Activated B cell treated with CpG ODN at 0.5 μM for 24 hours (primary cell): ENCODE measurements at places on chromosomes 7 and 10. TPM values are rescaled to one million over a fixed set of nuclear protein-coding genes. Genes with fewer than 3 reads are reported as not detected.

Gene ITIH5
- not detected in 2 replicates for total RNA-seq

Gene LYZL1
- total RNA-seq: not detected in 2 replicates

Gene OR13A1
- 0.34 and 0.53 TPM in 2 replicates for total RNA-seq

Gene ARHGAP22
- 0.82 and 1.5 TPM in 2 replicates for total RNA-seq

Gene EVX1
- total RNA-seq: not detected in 2 replicates

Gene BICC1
- not detected in 2 replicates for total RNA-seq

Gene AOAH
- 1.4 and 2.4 TPM in 2 replicates for total RNA-seq

Gene INSYN2A
- total RNA-seq: not detected in 2 replicates

DNA sequence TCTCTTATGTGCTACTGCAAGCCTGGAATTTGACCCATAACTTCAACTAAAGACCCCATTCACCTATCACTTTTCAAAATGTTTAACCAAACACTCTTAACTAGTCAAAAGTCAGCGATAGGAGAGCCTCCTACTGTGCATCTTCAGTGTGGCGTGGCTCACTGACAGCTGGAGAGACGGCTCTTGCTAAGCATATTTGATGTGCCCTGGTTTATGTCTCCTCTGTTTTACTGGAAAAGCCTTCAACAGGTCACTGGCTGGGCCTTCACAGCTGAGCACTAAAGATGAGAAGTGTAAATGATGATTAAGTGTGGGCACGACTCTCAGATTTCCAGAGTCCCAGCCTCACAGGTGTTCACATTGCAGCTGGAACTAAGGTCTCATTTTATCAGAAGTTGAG is 472.1 kb downstream of the SEMA3D start:
- no peak overlapping the region for H3K27ac ChIP-seq
- no peak overlapping the region for H3K4me3 ChIP-seq
- H3K36me3 ChIP-seq: no peaks in the 10 kb centered on the region
- no peaks in the 10 kb centered on the region for H3K27me3 ChIP-seq
- no peak for DNase-seq
- no peaks in the 10 kb centered on the region for H3K4me1 ChIP-seq

DNA sequence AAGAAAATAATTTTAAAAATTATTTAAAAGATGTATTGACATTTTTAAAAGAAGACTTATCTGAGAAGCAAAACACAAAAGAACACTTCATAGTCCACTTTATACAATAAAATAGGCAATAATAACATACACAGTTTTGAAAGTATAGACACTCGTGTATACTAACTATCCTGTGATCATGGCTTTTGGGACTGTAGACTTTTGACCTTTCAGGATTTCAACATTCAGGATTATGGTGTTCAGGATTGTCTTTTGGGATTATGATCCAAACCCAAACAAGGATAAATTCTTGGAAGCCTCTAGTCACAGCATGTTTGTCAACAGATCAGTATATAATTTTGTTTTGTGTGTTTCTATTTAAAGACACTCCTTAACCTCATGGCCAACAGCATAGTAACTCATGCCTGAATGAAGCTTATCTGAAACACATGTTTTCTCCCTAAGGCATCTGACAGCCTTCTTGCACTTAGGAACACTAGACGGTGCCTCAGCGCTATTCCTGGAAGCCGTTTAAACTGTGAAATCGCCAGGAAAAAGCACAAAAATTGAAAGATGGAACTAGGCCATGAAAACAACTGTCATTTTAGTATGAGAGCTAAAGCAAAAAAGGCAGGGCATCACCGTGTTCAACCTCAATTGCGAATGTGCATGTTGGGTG is 29.9 kb downstream of the GSAP start:
- H3K27ac ChIP-seq: no peak overlapping the region
- peaks cover 72% of the 10 kb centered on the region for H3K36me3 ChIP-seq
- DNase-seq: no peak
- no peaks in the 10 kb centered on the region for H3K27me3 ChIP-seq
- peaks cover 23% of the 10 kb centered on the region for H3K4me1 ChIP-seq
- H3K4me3 ChIP-seq: no peak overlapping the region

GRCh38 chr10:3803295-3803926 is 18.4 kb upstream of the KLF6 start:
- peak overlapping the region; percentile 92 for H3K27ac ChIP-seq
- H3K4me3 ChIP-seq: no peak overlapping the region
- no peaks in the 10 kb centered on the region for H3K36me3 ChIP-seq
- H3K4me1 ChIP-seq: peaks cover 48% of the 10 kb centered on the region

DNA sequence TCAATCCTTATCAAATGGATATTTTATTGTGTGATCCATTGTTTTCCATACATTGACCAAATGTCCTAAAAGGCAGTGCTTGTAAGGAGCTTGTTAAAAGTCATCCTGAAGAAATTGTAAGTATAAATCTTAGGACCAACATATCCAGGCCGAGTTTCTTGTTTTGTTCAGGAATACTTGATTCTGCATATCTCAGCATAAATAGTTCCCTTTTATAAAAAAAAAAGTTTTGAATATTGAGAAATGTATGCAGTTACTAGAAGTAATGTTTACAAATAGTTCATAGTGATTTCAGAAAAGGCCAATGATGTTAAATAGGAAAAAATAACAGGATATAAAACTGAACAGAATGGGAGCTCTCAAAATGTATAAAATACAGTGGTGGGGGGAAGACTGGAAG is 6.6 kb downstream of the GRID1 start:
- H3K27ac ChIP-seq: no peak overlapping the region
- peaks cover 25% of the 10 kb centered on the region for H3K27me3 ChIP-seq
- no peak overlapping the region for H3K4me3 ChIP-seq
- peaks cover 36% of the 10 kb centered on the region for H3K4me1 ChIP-seq
- no peaks in the 10 kb centered on the region for H3K36me3 ChIP-seq

DNA sequence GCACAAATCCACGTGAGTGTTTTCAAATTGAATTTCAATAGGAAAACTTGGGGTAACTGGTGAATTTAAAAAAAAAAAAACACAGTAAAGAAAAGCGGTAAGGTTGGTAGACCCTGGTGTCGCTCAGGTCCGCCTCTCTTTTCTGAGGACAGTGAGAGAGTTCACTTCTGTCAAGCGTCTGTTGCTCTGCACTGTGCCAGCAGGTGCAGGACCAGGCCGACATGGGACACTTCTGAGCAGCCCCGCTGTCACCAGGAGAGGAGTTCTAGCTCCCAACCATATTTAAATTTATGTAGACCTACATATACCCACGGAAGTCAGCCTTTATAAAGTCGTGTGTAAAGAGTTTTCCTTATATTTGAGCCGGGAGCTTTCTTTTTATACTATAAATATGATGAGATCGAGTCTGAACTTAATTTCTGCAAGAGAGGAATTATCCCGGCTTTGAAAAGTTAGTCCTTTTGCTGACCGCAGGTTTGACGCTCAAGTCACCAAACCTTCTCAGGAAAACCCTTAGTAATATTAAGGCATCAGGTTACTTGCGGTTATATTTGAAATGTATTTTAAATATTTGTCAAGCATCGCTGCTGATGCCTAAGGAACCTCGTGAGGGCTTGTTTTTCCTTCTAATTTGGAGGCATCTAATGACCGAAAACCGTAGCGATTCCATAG is 531 bp downstream of the IKZF1 start:
- H3K36me3 ChIP-seq: peaks cover 37% of the 10 kb centered on the region
- H3K27me3 ChIP-seq: no peaks in the 10 kb centered on the region
- H3K27ac ChIP-seq: peak overlapping the region; percentile 96
- peaks cover 55% of the 10 kb centered on the region for H3K4me1 ChIP-seq
- DNase-seq: no peak

DNA sequence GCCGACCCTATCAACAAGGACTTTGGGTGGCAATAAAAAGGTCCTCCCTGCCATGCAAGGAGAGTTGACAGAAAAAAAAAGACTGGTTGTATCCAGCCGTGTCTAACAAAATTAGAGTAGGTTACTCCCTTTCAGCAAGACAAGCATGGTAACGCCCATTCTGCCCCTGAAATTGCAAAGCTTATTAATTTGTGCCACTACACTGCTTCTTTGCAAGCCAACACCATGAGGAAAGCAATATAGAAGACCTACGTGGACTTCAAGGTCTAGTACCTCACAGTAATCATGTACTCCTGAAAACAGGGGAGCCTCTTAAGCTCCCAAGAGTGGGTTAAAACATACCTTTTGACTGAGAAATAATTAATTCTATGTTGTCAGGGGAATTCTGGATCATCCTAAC is 90.3 kb downstream of the FRMPD2 start:
- no peak for DNase-seq
- no peaks in the 10 kb centered on the region for H3K36me3 ChIP-seq
- no peak overlapping the region for H3K4me3 ChIP-seq
- H3K4me1 ChIP-seq: no peaks in the 10 kb centered on the region

GRCh38 chr7:18086165-18087025 is 58.7 kb upstream of the PRPS1L1 start:
- peak; percentile 20 for DNase-seq
- H3K4me1 ChIP-seq: peaks cover 8% of the 10 kb centered on the region
- peaks cover 34% of the 10 kb centered on the region for H3K27me3 ChIP-seq
- peaks cover 2% of the 10 kb centered on the region for H3K36me3 ChIP-seq
- H3K4me3 ChIP-seq: peak overlapping the region; percentile 81
- H3K27ac ChIP-seq: no peak overlapping the region

- no peak for DNase-seq
- no peaks in the 10 kb centered on the region for H3K36me3 ChIP-seq
- H3K4me3 ChIP-seq: no peak overlapping the region
- H3K4me1 ChIP-seq: no peaks in the 10 kb centered on the region
- H3K27ac ChIP-seq: no peak overlapping the region
Measured at GRCh38 chr10:24469993-24470392, 253.7 kb downstream of the ARHGAP21 start.

DNA sequence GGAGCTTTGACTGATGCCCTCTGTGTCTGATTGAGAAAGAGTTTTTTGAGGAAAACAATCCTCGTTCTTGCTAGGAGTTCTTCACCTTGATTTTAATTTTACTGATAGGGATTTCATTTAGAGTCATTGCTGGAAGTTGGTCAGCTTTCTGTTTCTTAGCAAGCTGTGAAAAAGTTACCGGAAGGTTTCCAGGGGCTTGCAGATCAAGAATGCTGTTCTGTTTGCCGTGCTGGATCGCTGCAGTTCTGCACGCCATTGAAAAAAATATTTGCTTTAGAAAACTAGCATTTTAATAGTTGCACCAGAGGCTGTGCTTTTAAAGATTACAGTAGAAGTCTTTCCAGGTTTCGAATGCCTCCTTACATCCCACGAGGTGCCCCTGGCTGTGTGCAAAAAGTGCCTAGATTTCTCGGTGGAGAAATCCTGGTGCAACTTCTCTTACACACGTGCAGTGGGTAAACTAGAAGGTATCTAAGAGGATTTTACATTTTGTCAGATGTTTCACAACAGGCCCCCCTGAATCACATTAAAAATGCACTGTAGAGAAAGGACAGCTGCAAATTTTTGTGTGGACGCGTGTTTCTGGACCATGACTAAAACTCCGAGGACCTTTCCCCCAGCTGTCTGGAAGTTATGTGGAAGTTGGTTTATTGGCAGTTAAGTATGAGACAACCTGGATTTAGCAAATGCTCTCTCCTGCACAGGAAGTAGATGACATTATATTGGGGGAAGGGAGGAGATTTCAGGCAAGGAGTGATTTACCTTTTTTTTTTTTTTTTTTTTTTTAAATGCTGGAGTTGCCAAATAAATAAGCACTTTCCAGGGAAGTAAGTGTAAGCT is 5.8 kb downstream of the TCF7L2 start:
- no peak overlapping the region for H3K4me3 ChIP-seq
- no peaks in the 10 kb centered on the region for H3K36me3 ChIP-seq
- DNase-seq: no peak
- H3K4me1 ChIP-seq: peaks cover 8% of the 10 kb centered on the region
- H3K27me3 ChIP-seq: peaks cover 64% of the 10 kb centered on the region

- peak overlapping the region; percentile 86 for H3K4me3 ChIP-seq
- peaks cover 47% of the 10 kb centered on the region for H3K27me3 ChIP-seq
- peak; percentile 30 for DNase-seq
Measured at GRCh38 chr7:140640060-140640637, 464 bp downstream of the DENND2A start.

DNA sequence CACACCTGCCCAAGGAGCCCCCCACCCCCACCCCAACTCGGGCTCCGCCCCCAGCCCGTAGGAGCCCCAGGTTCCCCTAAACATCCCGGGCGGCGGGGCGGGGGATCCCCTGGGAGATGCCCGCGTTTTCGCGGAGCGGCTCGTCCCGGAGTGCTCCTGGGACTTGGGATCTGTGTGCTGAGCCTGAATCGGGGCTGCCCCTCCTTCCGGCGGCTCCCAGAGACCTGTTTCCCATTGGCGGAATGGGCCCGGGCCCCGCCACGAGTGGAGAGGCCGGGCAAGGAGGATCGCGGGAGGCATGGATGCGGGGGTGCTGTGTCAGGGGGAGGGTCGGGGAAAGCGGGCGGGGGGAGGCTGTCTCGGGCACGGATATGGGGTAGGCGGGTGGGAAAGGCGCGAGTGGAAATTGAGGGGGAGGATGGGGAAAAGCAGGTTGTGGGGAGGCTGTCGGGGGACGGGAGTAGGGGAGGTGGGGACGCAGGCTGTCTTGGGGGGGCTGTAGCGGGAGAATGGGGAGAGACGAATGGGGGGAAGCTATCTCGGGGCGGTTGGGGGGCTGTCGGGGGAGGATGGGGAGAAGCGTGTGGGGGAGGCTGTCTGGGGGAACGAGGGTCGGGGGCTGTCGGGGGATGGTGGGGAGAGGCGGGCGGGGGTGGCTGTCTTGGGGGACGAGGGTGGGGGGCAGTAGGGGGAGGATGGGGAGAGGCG is 572 bp upstream of the BHLHA15 start:
- no peak overlapping the region for H3K4me3 ChIP-seq
- DNase-seq: no peak
- peaks cover 6% of the 10 kb centered on the region for H3K4me1 ChIP-seq
- peaks cover 21% of the 10 kb centered on the region for H3K36me3 ChIP-seq
- H3K27ac ChIP-seq: no peak overlapping the region

- H3K36me3 ChIP-seq: no peaks in the 10 kb centered on the region
- H3K27me3 ChIP-seq: peaks cover 15% of the 10 kb centered on the region
- DNase-seq: no peak
Measured at GRCh38 chr7:155543011-155543876, 3.1 kb downstream of the CNPY1 start.

DNA sequence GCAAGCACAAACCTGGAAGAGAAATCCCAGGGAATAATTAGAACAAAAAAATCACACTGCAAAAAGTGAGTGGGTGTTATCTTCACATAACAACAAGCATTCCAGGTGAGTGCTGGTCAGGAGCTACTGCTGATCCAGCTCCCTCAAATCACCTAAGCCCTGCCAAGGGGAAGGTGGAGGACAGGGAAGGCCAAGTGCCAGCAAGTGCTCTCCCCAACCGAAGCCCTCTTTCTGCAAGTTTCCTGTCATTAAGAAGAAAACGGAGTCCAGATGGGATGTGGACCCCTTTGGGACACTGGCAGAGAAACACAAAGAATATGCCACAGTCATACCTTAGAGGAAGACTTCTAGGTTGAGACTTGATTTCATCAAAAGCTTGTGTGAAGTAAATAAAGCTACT is 933.0 kb upstream of the ZNF722 start:
- no peaks in the 10 kb centered on the region for H3K36me3 ChIP-seq
- no peaks in the 10 kb centered on the region for H3K27me3 ChIP-seq
- no peak for DNase-seq
- no peak overlapping the region for H3K27ac ChIP-seq

GRCh38 chr7:7789551-7789988 is 71.2 kb upstream of the RPA3 start:
- DNase-seq: no peak
- no peaks in the 10 kb centered on the region for H3K27me3 ChIP-seq
- H3K27ac ChIP-seq: peak overlapping the region; percentile 22
- H3K4me3 ChIP-seq: no peak overlapping the region
- H3K36me3 ChIP-seq: peaks cover 17% of the 10 kb centered on the region
